ENCODE measurements at places on chromosomes 11 and 22.

GRCh38 chr22:28576162-28576561 lies 103.5 kb downstream of the TTC28 start:
- DNase-seq = no peak

DNA sequence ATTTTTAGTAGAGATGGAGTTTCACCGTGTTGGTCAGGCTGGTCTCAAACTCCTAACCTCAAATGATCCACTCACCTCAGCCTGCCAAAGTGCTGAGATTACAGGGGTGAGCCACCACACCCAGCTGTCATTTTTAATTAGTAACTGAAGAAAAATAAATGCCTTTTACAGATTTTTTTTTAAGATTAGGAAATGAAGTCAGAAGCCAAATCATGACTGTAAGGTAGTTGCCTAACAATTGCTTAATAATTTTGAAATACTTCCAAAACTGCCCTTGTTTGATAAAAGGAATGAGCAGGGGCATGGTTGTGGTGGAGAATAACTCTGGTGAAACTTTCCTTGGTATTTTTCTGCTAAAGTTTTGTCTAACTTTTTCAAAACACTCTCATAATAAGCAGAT lies 98.9 kb upstream of the SLC5A12 start:
- DNase-seq = peak; percentile 18

- no peak for DNase-seq
Measured at GRCh38 chr11:107118025-107118720, 99.9 kb upstream of the GUCY1A2 start.

- DNase-seq = no peak
Measured at GRCh38 chr11:11899401-11899800, 57.6 kb downstream of the USP47 start.

DNA sequence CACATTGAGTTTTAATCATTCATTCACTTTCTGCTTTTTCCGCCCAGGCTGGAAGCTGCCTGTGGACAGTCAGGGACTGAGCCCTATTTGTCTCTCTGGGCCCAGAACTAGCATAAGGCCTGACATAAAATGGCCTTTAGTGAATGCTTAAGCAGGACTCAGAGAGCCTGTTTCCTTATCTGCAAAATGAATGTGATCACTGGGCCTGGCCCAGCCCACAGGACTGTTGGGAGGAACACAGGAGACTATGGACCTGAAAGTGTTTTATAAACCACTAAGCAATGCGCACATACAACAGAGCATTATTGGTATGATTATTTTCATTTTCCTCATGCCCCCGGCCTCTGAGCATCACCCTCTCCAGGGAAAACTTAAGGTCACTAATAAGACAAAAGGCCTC lies 3.9 kb upstream of the MYH9 start:
- DNase-seq = no peak

DNA sequence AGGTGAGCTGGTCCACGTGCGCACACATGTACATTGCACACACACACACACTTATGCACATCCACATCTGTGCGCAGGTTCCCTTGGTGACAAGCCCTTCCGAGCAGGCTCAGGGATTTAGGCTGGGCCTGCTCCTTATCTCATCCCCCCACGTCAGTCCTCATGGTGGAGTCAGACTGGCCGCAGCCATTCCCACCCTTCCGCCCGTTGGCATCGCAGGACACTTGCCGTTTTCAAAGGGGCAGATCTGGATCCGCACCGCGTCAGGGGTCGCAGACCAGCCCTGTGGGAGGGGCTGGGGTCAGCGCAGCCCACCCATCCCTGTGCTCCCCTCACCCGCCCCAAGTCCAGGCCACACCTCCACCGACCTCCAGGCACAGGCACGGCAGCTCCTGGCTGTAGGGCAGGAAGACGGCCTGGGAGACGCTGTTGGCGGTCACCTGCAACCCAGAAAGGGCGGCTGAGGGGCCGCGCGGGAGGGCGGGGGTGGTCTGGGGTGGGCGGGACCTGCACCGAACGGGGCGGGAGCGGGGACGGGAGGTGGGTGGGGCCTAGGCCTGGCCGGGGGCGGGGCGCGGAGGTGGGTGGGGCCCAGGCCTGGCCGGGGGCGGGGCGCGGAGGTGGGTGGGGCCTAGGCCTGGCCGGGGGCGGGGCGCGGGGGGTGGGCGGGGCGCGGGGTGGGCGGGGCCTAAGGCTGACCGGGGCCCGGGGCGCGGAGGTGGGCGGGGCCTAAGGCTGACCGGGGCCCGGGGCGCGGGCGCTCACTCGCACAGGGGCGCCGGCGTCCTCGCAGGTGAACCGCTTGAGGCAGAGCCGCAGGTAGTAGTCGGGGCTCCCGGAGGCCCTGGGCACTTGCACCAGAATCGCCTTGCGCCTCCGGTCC lies 13.3 kb downstream of the IL17REL start:
- no peak for DNase-seq

GRCh38 chr11:18299721-18300120 lies 22.2 kb downstream of the HPS5 start:
- no peak for DNase-seq

DNA sequence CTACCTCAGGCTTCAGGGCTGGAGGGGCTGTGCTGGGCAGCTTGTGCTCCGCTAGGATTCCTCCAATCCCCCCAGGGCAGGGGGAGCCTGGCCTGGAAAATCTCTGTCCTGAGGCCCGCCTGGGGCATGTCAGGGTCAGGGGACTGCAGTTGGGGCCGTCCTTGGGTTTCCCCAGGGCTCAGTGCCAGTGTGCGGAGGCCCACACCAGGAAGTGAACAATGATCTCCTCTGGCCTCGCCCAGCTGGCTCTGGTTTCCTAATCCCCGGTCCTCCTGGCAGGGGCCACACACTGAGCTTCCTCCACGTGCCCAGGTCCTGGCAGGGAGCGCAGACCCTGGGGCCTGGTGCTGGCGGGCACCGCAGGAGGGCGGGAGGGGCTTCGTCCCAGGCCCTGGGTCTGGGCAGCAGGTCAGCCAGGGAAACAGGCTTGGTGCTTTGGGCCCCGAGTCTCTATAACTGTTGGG lies 1.4 kb upstream of the MUC2 start:
- DNase-seq = peak; percentile 56

DNA sequence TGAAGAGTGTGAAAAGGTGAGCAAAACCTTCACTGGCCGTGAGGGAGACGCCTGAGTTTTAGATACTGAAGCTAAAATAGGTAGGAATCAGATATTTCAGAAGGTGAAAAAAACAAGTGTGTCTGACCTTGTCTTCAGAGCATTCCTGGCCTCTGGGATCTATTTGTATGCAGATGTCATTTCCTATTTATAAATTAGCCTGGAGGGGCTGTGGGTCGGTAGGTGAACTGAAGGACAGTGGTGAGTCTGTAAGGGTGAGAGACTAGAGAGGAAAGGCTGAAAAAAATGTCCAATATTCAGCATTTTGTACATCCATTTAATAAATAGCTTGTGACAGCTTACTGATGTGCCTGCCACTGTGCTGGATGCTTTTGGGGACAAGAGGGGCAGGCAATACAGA lies 302.1 kb downstream of the DDX10 start:
- DNase-seq = no peak

- DNase-seq = no peak
Measured at GRCh38 chr11:68660066-68660810, 24.1 kb upstream of the GAL start.

DNA sequence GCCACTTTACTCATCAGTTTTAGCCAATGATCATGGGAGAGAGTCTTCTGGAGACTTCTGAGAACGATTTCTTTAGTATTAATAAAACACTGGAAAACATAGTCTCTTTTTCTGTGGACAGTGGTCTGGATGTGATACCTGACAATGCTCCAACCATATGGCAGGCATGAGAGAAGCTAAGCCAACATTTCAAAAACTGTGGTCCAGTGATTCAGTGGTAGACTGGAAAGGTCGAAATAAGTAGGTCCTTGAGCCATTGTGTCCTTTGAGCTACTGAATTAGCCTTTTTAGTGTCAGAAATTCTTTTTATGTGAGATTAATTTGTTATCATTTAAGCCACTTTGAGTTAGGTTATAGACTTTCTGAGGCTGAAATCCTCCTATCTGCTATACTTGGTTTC lies 197.7 kb upstream of the CTSC start:
- DNase-seq = no peak

DNA sequence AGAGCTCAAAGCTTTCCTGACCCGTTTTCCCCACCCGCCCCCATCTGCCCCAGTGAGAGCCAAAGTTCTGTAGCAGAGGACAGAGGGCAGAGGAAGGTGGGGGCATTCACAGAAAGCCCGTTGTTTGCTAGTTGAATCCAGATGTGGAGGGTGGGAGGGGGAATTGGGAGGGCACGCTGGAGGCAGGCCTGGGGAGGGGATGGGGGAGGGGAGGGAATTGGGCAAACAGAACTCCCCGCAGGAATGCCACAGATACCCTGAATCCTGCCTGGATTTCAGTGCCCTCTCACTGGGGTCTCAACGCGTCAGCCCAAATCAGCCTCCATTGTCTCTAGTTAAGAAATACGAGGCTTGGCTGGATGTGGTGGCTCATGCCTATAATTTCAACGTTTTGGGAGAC lies 12.9 kb upstream of the OAF start:
- DNase-seq = no peak

GRCh38 chr22:46119093-46119728 lies 31.1 kb upstream of the PPARA start:
- no peak for DNase-seq

- no peak for DNase-seq
Measured at GRCh38 chr22:44347549-44347948, 34.8 kb upstream of the SHISAL1 start.

DNA sequence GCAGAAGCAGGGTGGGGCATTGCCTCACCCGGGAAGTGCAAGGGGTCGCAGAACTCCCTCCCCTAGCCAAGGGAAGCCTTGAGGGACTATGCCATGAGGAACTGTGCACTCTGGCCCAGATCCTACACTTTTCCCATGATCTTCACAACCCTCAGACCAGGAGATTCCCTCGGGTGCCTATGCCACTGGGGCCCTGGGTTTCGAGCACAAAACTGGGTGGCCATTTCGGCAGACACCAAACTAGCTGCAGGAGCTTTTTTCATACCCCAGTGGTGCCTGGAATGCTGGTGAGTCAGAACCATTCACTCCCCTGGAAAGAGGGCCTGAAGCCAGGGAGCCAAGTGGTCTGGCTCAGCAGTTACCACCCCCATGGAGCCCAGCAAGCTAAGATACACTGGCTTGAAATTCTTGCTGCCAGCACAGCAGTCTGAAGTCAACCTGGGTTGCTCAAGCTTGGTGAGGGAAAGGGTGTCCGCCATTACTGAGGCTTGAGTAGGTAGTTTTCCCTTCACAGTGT lies 573.7 kb upstream of the ANO3 start:
- DNase-seq = no peak

Measured in left cardiac atrium (tissue), 4 donors.